CD8-positive, alpha-beta memory T cell (primary cell): ENCODE measurements at places on chromosomes 3 and 15. TPM values are rescaled to one million over a fixed set of nuclear protein-coding genes. Genes with fewer than 3 reads are reported as not detected.

GRCh38 chr3:156819842-156820691 is 6.1 kb upstream of the LEKR1 start:
- no peak for DNase-seq

- DNase-seq = no peak
These were observed 19.5 kb downstream of the IRAK2 start for GRCh38 chr3:10184250-10184649.

DNA sequence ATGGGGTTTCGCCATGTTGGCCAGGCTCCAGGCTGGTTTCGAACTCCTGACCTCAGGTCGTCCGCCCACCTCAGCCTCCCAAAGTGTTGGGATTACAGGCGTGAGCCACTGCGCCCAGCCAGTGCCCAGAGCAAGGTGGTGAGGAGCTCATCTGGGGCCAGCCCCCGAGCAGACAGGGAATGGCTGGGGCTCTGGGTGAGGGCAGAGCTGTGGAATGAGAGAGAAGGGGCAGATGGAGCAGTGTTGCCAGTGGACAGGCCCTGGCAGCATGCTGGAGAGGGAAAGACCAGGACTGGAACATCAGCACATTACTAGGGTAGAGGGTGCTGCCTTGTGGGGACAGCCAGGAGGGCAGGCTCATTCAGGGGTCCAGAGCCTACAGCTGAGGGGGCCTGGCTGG is 37.1 kb upstream of the LIMD1 start:
- DNase-seq = no peak

Gene OIP5
- 16.2 TPM for total RNA-seq

Gene CPN2
- not detected for total RNA-seq

Gene UCN2
- not detected for total RNA-seq
